ENCODE measurements at places on chromosomes 2 and 18.
A peak's percentile ranks its signal among the peaks of the same experiment; 100 is the strongest.

- DNase-seq: no peak
Observed at GRCh38 chr2:171432969-171433762, 624 bp downstream of the METTL8 start.

GRCh38 chr2:75186821-75187220 is 12.5 kb downstream of the TACR1 start:
- no peak for DNase-seq

DNA sequence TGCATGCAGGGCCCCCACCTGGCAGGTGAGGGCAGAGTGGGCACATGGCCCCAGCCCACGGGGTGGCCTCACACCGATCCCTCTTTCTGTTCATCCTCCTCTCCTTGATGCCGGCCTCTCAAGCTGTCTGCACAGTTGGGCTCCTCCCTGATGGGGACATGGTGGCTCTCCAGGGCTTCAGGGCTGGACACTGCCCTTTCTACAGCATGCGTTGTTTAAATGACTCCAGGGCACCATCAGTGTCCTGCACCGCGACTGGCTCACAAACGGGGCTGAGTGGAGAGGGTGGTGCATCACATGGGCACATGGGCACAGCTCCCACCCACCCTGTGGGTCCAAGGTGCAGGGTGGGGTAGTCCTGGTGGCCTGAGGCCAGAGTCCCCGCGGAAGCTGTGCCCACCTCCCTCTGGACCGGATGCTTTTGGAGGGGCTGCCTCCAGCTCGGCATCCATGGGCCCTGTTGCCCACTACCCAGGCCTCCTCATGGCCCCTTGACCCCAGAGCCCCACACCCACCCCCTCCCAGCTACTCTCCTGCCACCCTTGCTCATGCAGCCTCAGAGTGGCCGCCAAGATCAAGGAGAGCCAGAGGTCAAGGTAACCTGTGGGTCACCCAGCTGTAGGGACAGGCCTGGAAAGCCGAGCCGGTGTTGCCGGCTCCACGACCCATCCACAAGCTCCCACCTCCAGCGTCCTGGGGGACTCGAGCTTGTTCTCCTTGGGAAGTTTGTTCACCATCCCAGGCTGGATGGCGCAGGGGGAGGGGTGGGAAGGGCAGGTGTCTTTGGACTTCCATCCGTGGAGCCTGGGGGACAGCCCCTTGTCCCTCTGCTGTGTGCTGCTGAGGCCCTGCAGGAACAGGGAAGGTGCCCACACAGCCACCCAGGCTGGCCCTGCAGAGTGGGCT is 12.3 kb upstream of the SNED1 start:
- no peak for DNase-seq

DNA sequence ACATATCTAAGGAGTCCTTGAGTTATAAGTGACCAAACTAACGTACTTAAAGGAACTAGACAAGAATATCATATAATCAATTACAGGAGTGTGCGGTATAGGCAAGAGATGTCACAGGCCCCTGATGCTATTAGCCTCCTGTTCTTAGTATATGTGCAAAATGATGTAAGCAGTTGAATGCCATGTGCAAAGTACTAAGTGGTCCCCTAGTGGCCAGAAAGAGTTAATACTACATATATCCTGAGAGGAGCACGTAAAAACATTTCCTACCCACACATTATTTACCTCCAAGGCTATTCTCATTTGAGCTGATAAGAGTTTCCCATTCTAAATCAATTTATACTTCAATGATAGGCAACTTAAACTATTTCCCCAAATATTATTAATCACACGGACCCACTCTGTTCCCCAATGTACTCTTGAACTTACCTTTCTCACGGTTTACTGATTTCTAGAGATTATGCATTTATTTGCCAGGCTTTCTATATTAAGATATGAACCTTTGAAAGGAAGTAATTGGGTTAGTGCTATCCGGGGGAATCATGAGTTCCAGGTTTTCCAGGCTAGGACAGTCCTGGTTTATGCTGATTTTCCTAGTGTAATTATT is 158.0 kb upstream of the KLHL14 start:
- DNase-seq: peak; percentile 17

DNA sequence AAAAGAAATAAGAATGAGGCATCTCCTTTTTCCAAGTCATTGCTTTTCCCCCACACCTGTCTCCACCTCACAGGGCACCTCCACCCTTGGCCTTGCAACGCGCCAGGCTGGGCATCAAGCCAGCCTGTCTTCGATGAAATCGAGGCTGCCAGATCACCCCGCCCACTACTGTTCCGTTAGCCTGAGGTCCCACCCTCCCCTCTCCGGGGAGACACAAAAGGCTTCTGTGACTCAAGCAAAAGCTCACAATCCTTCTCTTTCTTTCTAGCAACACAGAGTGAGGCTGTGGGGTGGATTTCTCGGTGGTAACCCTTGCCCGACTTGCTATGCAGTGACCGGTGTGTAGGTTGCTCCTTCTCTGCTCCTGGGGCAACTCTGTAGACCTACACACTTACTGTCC is 9.9 kb downstream of the TNP1 start:
- no peak for DNase-seq

- DNase-seq: no peak
Observed at GRCh38 chr2:226799976-226800940, 638 bp upstream of the IRS1 start.

DNA sequence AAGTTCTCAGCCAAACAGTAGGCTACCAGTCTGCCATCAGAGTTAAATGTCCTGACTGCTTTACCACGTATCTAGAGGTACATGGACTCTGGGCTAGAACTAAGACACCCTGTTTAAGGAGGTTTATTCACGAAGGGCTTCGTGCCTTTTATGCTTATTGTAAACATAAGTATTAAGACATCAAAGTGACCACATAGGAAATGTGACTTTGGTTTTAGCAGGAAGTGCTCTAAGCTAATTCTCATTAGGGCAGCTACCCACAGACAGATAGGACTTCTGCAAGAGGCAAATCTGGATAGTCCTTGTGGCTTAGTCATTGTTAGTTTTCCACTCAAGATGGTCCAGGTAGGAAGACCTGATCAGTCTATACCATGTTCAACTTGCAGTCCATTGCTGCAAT is 233.3 kb upstream of the MGAT5 start:
- no peak for DNase-seq

- no peak for DNase-seq
Observed at GRCh38 chr2:12436483-12436882, 280.3 kb upstream of the TRIB2 start.

DNA sequence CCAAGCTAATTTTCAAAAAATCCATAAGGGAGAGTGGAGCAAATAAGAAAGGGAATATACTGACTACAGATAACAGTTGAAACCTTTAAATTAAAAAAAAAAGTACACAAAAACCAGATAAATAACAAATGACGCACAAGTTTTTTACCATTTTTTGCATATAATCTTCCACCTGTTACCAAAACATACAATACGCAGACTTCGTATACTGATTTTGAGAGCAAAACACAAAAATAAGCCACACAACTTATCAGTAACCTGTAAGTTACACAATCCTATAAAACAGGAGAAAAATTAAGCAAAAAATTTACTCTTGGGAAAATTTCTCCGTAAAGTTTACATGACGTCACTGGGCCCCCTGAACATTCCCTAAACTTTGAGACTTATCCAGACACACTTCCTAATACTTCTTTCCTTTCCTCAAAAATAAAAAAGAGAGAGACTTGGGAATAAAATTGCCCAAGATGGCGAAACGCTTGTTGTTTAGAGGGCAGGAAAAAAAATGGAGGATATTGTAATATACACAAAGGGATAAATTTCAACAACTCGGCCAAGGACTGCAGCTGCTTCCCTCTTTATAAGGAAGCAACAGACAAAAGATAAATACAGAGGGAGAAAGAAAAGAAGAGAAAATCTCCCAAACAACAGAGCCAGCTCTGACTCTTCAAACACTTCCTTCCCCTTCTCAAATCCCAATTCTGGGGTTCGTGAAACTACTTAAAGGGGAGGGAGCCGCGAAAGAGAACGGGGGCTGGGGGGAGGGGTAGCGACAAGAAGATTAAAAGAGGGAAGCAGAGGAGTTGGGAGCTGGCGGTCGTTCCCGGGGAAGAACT is 1.6 kb downstream of the BAZ2B start:
- DNase-seq: no peak

GRCh38 chr2:162509288-162509968 is 165.5 kb downstream of the GCA start:
- no peak for DNase-seq

- DNase-seq: no peak
Observed at GRCh38 chr2:54402350-54402749, 53.8 kb upstream of the SPTBN1 start.

DNA sequence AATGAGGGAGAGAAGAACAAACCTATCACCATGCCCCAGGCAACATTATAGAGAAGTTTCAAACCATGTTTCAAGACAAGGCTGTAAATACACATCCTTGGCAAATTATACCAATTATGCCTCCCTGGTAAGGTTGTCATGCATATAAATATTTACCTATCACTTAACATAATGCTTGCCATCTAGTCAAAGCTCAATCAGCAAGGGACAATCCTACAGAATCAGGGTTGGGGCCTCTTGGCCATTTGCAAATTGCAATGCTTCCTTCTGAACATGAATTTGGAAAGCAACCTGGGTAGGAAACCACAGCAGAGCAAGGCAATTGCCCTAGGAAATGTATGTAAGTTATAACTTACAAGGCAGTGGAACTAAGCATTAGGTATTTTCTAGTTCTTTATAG is 907.2 kb upstream of the CDH2 start:
- DNase-seq: no peak

DNA sequence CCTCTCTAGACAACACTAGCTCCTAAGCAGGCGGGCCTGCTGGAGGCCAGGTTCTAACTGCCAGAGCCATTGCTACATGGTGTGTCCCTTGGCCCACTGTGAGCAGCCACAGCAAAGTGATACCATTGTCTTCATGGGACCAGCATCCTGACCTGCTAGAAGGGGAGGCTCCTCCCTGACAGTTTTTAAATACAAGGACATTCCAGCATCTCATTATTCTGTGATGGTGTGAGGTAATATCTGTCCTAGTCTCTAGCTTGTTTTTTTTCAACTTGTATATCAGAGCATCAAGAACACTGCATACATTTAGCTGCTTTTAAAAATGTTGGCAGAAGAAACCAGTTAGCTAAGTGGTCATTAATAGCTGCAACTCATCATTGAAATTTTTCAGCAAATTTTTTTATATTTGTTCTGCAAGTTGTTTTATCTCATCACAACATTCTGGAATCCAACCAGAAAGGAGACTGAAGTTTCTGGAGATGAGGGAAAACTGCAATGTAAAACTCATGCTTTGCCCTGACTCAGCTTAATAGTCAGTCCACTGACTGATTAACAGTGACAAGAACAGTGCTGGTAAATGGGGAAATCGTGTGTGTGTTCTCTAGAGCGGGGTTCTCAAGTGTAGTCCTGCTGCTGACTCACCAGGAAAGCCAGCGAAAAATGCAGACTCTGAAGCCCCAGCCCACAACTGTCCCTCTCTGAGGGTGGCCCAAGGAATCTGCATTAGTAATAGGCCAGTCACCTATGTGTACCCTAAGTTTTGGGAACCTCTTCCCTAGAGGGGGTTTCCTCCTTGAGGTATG is 17.8 kb downstream of the MAPRE3 start:
- no peak for DNase-seq

- no peak for DNase-seq
Observed at GRCh38 chr2:172759441-172759840, 23.8 kb downstream of the RAPGEF4 start.

DNA sequence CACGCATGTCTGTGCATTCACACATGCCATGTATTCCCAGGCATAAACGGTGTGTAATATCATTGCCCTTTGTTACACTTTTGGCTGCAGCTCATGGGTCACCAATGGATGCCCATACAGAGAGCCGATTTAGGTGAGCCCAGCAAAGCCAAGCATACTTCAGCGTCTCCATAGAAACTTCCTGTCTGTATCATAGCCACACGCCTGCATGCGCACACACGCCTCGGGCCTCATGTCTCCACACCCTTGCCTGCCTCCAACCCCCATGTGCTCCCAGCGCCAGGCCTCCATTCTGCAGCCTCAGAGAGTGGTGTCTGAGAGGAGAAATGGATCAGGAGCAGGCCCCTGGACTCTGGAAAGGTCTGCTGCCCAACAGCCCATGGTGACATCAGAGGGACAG is 33.5 kb upstream of the SELENOI start:
- no peak for DNase-seq

GRCh38 chr2:240384711-240385450 is 50.6 kb upstream of the GPC1 start:
- DNase-seq: no peak

GRCh38 chr18:31497836-31498573 is at the start of gene DSG2:
TSS of gene DSG2 (plus strand) at chr18:31498177. CDS start at chr18:31498252, 75 bp downstream.
- DNase-seq: peak; percentile 25

DNA sequence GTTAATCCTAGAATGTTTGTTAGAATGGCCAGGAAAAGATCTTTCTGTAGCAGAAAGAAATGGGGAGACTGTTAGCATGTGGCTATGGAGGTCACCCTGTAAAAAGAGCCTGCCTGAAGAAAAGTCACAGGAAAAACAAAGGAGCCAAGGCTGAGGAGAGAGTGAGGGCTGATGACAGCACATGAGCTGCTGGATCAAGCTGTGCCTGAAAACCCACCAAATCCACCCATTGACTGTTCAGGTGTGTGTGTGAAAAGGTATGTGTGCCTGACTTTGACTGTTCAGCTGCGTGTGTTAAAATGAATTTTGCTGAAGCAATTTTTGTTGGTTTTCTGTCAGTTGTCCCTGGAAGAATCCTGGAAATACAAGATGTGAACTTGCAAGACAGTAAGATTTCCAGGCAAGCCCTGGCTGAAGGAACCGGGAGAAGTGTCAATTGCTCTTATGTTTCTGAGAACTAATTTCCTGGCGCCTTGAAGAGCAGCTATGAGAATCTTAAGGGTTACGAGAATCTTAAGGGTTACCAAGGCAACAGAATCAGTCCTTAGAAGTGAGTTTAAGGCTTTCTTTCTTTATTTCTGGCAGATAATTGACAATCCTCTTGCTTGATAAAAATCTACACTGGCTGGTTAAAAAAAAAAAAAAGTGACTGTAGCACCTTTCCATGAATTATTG is 73.0 kb upstream of the LGALSL start:
- no peak for DNase-seq

GRCh38 chr2:216402751-216403150 is 9.5 kb upstream of the SMARCAL1 start:
- no peak for DNase-seq

DNA sequence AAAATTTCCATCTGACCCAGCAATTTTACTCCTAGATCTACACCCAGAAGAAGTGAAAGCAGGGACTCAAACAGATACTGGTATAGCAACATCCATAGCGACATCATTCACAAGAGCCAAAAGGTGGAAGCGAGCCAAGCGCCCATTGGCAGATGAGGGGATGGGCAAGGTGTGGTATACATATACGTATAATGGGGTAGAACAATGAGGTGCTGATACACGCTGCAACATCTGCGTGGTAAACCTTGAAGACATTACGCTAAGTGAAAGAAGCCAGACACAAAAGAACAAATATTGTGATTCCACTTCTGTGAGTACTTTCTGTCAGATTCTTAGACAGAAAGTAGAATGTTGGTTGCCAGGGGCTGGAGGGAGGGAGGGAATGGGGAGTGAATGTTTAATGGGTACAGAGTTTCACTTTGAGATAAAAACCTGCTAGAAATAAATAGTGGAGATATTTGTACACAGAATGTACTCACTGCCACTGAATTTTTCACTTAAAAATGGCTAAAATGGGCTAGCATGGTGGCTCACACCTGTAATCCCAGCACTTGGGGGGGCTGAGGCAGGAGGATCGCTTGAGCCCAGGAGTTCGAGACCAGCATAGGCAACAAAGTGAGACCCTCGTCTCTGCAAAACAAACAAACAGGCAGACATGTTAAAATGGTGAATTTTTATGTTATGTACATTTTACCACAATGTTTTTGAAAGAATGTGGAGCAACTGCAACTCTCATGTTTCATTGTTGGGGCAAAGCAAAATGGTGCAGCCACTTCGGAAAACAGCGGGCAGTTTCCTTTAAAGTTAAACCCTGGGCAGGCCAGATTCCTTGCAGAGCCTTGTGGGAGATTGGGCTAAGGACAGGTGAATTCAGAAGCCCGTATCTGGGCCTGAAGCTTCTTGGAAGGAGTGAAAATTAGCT is 103.4 kb upstream of the MYCN start:
- DNase-seq: no peak

Data from GM18507 (cell line).